HFF-Myc (cell line): ENCODE measurements at places on chromosomes 1 and 21.

- no peak for DNase-seq
Measured at GRCh38 chr1:63868268-63868781, 94.5 kb downstream of the ROR1 start.

DNA sequence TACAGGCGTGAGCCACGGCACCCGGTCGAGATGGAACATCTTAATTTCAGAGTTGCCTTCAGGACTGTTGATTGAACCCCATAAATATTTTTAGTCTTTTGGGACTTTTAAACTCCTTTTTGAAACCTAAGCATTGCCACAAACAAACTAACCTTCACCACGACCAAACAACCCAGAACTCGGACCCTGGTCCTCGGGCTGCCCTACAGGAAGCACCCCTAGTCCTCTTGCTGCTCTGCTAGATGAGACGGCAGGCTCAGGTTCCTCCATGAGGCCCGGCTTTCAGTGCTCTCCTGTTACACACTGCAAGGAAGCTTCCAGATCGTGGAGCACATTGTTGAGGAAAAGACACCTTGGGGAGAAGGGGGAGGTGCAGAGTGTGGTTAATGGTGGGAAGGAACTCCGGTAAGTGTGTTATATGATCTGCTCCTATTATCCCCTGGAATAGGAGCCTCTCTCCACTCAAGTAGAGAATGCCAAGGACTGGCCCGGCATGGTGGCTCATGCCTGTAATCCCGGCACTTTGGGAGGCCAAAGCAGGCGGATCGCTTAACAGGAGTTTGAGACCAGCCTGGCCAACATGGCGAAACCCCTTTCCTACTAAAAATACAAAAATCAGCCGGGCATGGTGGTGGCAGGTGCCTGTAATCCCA lies 5.7 kb downstream of the EPHX1 start:
- no peak for DNase-seq

DNA sequence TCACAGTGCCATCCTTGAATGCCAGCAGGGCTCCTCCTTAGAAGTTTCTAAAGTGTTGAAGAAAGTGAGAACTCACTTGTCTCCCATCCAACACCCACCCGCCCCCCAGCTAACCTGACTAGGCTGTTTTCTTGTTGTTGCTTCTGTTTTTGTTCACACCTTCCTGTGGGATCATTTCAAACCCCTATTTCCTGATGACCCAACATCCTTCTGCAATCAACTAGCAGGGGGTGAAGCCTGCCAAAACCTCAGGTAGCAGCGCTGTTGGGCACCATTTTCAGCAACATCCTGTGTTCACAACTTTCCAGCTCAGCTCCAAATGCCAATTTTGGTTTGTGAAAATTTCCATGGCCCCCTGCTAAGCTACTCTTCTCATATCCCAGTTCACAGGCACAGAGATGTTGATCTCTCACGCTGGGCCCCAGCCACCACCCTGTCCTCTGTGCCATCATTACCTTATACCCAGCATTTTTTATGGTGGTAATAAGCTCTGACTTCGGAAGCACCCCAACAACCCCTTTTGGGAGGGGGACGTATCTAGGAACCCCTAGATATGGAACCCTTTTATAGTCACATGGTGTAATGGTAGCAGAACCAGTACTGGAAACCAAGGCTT lies 41.4 kb downstream of the CDC7 start:
- no peak for DNase-seq

DNA sequence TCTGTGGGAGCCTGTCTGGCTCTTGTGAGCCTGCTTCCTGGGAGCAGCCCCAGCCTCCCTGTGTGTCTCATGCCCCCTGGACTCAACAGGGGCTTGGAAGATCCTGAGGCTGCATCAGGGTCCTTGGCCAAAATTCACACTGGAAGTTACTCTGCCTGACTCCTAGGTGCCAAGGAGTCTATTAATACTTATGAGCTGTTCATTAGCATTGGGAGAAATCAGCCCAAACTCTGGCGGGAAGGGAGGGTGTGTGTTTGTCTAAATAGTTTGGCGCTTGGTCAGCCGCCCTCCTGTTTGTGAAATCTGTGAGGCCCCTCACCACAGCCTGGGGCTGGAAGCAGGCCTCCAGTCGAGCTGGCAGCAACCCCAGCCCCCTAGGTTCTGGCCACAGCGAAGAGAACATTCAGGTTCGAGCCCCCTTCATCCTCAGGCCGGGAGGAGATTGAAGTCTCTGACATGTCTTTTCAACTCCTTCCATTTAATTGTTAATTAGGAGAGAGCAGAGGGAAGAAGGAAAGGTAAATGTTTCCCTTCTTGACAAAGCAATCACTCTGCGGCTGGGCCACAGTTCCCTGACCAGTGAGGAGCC lies 82.1 kb upstream of the F3 start:
- no peak for DNase-seq

DNA sequence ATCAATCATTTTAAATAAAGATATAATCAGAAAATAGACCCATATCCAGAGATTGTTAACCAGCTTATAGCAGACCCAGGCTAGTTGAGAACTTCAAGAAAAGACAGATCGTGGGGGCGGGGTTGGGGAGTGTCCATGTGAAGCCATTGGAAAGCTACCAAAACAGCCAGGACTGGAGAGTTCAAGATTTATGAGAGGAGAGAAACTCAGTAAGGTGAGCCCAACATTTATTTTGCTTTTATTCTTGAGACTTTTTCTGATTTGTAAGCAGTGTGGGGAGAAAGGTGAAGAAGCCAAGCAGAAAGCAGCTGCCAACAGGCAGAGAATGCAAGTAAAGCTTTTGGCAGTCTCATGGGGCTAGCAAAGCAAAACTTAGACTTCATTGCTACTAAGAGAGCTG lies 179.9 kb downstream of the VPS13D start:
- DNase-seq = no peak

GRCh38 chr1:211783897-211784296 lies 46.7 kb downstream of the LPGAT1 start:
- DNase-seq = no peak
